KG1 (cell line): ENCODE measurements at places on chromosomes 2 and 18.

DNA sequence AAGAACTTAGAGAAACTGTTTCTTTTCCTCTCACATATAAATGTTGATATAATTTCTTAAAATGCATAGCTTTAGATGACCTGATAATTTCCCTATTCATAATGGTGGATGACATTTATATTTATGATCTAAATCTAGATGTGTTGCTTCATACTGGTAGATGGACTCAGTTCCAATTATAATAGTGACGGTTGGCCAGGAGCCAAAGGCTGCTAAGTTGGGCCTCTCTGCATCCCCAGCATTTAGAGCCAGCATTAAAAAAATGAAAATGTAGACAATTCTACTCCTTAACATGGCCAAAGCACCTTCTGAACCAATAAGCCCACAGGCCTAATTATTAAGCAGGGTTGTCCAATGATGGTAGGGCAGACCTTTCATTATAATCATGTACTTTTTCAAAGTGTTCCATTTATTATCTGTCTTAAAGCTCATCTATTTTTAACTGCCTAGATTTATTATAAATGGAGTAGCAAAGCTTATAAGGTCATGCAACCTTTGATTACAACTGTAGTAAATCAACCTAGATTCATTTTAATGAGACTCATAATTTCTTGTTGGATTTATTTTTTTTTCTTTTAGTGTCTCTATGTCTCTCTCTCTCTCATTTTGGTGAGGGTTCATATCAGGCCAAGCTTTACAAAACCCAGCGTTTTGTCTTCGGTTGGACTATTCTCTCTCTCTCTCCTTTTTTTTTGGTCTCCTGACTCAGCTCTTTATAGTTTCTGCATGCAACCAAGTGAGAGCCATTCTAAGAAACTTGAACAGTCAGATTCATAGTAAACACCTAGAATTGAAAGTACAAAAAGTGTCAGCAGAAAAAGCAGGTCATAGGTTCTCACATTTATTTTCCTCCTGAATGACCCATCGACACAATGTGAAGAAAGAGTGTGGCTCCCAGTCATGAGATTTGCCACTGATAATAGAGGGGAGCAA is 2016.1 kb upstream of the PIK3C3 start:
- no peak for DNase-seq

GRCh38 chr18:50602466-50602865 is 42.6 kb downstream of the MAPK4 start:
- no peak for DNase-seq

GRCh38 chr2:65765376-65765775 is 333.0 kb upstream of the SPRED2 start:
- DNase-seq = no peak

- DNase-seq = no peak
Observed at GRCh38 chr2:11279398-11279797, 65.0 kb downstream of the ROCK2 start.

DNA sequence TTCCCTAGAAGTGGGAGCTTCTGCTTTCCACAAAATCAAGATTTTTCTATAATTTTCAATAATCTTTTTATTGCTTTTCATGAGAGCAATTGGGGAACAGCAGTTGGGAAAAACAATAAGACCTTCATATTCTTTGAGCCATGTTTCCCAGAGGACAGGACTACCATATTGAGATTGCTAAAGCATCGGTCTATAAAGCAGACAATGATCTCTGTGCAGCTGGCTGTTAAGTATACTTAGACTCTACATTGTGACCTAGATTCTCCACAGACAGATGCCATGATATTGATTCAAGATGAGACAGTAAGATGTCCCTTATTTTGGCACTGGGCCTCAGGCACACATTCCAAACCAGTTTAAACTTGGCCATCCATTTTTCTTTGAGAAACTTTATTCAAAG is 1178.7 kb downstream of the SUCLG1 start:
- DNase-seq = no peak
